ENCODE measurements at places on chromosomes 11 and 22. TPM values are rescaled to one million over a fixed set of nuclear protein-coding genes. Genes with fewer than 3 reads are reported as not detected.

- no peak for DNase-seq
Observed at GRCh38 chr11:71163371-71163770, 89.0 kb downstream of the SHANK2 start.

- peak; percentile 68 for DNase-seq
Observed at GRCh38 chr22:29625090-29625825, 21.8 kb downstream of the NF2 start.

GRCh38 chr22:19127329-19128008 is 3.6 kb upstream of the TSSK2 start:
- no peak for DNase-seq

EHBP1L1 gene
- 11.4 TPM for total RNA-seq

F2 gene
- 0.18 TPM for total RNA-seq

- no peak for DNase-seq
Observed at GRCh38 chr11:68468217-68468828, 7.8 kb downstream of the PPP6R3 start.

- no peak for DNase-seq
Observed at GRCh38 chr22:31081963-31082605, 966 bp downstream of the SMTN start.

- no peak for DNase-seq
Observed at GRCh38 chr11:69293087-69293486, 868 bp upstream of the MYEOV start.

- no peak for DNase-seq
Observed at GRCh38 chr11:83687787-83688186, 401.6 kb upstream of the CCDC90B start.

OR5A1 gene
- total RNA-seq: not detected

GRCh38 chr11:35218956-35219355 is 80.0 kb downstream of the CD44 start:
- no peak for DNase-seq

OR52E2 gene
- total RNA-seq: not detected

GRCh38 chr11:117691516-117691915 is 105.5 kb downstream of the DSCAML1 start:
- no peak for DNase-seq

ARHGAP8 gene
- 0.82 TPM for total RNA-seq

DNA sequence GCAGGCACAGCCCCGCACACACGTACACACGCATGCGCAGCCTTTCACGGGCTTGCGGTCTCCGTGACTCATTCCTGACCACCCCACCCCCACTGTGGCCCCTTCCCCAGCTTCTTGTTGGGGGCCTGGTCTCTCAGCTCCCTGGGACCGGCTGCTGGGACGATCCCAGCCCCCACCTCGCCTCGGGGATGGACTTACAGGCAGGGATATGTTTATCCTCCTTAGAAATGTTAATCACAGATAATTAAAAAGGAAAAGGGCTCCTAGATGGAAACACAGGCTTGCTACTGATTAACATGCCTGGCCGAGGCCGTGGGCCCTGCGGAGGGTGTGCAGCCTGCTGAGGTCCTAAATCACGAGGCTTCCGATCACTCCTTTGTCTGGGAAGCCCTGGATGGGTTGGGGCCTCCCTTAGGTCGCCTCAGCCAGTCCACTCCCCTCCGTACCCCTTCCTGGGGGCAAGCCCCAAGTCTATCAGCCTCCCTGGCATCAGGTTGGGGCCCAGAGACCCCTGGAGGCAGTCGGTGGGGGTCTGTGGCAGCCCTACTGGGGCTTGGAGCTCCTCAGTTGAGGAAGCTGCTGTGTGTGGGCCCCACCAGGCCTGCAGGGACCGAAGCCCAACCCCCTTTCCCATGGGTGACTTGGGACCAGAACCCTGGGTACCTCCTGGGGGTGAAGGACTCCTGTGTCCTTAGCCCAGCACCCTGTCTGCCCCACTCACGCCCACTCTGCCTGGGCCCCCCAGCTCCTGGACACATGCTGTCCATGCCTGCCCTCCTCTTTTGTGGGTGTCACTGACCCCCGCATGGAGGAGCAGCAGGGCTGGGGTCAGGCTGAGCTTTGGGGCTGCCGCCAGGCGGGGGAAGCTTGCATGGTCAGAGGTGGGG is 20.6 kb downstream of the TSPAN4 start:
- no peak for DNase-seq

DNA sequence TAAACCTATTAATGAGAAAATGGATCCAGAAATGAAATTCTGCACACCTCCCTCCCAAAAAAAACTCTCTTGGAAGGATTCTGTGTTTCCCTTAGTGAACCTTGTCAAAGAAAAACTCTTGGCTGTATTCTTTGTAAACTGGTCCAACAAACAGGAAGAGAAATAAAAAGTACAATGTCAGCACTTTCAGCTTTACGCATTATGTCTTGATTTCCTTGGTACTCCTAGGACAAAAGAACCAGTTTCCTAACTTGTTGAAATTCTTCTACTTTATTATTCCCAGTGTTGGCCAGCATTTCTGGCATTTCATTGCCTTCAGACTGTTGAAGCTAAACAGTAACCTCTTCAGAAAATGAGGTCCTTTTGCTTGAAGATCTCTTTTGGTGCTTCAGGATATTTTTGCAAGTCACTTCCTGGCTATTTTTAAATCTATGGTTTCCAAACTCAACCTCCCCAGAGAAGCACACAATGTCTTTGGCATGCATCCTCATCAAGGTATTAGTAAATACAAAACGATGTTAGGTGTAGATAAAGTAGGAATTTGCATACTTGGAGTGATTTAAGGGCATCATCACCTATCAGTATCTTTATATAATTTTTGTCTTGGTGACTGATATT is 342.7 kb downstream of the AASDHPPT start:
- DNase-seq: peak; percentile 8

DNA sequence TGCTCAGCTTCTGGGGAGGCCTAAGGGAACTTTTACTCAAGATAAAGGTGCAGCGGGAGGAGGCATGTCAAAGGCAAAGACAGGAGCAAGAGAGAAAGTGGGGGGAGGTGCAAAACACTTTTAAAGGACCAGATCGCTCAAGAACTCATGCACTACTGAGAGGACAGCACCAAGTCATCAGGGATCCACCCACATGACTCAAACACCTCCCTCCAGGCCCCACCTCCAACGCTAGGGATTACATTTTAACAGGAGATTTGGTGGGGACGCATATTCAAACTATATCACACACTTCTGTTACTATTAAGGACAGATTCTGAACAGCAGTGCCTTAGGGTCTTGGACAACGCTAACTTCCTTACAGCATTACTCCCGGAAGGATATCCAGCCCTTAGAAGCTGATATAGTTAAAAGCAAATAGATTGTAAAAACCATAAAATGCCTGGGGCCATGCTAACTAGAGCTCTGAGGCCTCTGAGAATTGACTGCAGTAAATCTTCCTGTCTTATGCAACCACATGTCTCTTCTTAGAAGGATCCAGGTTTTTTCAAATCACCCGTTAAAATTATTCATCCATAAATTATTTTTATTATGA is 16.7 kb upstream of the ZC3H12C start:
- no peak for DNase-seq

PDGFB gene
- 6.9 TPM for total RNA-seq

GRCh38 chr11:113613619-113614018 is 92.5 kb downstream of the TMPRSS5 start:
- no peak for DNase-seq

TRIM68 gene
- 12.2 TPM for total RNA-seq

DNA sequence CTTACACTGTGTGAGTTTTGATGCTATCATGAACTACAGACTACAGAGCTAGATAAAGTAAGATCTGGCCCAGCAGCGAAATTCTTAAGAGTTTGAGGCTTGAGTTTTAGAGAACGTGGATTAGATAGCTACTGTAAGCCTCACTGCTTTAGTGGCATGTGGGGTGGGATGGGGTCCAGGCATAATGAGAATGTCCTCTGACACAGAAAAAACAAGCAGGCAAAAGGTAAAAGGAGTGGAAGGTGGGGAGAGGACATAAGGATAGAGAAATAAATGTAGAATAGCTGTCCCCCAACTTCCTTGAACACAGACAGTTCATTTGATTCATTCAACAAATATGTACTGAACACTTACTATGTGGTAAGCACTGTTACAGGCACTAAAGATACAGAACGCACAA is 324.5 kb upstream of the PITPNB start:
- no peak for DNase-seq

DNA sequence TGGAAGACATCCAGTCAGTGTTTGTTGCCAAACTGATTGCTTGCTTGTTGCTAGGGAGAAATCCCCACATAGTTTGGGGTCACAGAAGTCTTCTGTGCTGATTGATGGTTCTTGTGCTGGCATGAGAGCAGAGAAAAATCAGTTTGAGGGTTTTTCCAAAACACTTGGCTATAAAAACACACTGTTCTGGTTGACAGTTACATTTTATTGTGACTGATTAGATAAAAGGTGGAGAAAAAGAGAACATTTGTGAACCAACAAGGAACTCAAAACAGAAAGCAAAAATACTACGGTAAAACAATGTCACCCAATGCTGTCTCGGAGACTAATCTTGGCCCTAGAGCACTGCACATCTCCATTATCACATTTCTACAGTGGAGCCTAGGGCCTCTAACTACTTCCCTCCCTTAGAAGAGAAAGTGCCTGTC is 14.4 kb upstream of the EIF4G2 start:
- DNase-seq: no peak

DNA sequence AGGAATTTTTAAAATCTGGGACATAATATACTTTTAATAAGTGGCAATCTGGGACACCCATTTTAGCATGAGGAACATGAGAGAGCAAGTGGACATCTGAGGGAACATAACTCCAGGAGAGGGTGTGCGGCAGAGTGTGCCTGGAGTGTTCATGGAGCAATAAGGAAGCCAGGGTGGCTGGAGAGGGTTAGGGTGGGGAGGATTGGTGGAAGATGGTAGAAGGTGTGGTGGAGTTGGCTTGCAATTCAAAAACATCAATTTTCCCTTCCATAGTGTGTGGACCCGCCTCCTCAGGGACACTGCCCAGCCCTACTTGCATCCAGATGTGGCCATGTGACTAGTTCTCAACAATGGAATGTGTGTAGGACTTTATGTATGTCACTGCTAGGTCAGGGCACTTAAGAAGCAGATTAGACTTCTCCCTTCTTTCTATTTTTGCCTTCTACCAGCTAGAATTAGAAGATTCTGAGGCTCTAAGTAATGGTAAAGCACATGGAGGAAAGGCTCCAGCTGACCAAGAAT is 4.4 kb upstream of the DENND5A start:
- no peak for DNase-seq

- no peak for DNase-seq
Observed at GRCh38 chr11:116413301-116414242, 359.2 kb downstream of the BUD13 start.

FOLR1 gene
- total RNA-seq: 0.82 TPM

GRCh38 chr22:19974268-19974861 is 32.7 kb upstream of the TXNRD2 start:
- peak; percentile 88 for DNase-seq

MEI1 gene
- 0.73 TPM for total RNA-seq

DNA sequence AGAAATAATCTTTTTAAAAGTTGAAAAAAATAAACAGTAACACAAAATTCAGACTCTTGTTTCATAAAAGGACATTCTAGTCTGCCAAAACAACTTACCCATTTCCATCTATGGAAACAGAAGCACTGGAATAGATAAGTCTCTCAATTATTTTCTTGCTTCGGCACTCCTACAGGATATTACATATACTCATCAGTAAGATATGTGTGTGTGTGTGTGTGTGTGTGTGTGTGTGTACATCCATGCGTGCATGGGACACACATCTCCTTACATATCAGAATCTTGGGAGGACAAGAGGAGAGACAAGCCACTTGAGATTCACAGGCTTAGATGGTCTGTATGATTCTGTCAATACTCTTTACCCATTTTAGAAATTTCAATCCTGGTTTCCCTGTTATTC is 144.6 kb downstream of the ATG16L2 start:
- DNase-seq: no peak

DNA sequence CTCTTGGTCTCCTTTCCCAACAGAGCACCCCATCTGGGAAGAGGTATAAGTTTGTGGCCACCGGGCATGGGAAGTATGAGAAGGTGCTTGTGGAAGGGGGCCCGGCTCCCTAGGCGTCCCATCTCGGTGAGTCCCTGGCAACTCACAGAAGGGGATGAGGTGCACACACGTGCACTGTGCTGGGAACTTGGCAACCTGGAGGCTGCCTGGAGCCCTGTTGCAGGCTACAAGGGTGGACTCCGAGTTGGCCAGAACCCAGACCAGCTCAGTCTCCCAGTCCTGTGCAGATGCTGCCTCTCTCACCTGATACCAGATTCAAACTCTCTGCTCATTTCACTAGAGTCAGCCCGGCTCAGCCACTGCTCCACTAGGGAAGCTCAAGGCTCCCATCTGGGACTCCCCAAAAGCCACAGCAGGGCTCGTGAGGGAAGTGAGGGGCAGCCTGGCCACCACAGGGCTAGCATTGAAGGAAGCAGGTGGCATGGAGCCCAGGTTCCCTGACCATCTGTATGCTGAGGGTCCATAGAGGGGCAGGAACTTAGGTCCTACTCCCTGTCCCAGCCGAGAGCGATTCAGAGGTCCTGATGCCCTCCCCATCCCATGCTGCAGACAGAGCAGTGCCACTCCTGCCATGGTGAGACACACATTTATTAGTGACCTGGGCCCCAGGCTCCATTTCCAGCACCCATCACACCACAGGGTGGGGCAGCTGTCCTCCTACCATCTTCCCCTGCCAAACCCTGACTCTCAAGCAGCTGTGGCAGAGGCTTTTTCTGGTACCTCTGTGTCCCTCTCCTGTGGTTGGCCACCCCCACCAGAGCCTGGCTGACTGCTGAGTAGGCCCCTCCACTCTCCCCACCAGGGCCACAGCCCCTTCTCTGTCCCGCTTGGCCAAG is 4.0 kb downstream of the PRR33 start:
- no peak for DNase-seq

DNA sequence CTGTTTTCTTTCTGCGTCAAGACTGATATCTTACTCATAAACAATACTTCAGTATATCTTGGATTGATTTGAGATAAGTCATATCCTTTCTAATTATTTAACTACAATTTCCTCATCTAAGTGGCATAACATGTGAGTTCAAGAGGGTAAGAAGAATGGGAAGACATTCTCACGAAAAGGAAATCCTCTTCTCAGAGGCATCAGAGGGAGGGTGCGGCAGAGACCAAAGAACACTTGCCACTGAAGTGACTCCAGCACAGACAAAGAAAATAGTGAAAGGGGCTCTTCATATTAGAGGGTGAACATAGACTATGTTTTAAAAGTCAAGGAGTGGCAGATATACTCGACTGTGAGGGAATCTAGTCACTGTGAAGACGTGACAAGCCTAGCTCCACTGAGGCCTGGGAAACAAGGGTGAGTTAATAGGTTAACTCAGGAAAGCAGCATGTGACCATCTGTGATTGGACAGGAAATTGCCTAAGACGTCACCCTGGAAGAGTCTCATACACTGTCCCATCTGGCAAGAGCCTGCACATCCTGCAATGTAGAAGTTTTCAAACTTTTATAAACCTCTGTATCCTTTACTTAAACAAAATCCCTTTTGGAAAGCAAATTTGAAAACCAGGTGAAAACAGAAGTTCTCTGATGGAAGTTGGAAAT is 1.9 kb upstream of the MMP1 start:
- DNase-seq: no peak

OLFML1 gene
- total RNA-seq: 2.9 TPM

SUSD2 gene
- total RNA-seq: 0.54 TPM
